Foreskin melanocyte (primary cell): ENCODE measurements at places on chromosomes 2 and 18.

GRCh38 chr2:68716604-68717304, 17.9 kb upstream of the ARHGAP25 start:
- no peak for DNase-seq

DNA sequence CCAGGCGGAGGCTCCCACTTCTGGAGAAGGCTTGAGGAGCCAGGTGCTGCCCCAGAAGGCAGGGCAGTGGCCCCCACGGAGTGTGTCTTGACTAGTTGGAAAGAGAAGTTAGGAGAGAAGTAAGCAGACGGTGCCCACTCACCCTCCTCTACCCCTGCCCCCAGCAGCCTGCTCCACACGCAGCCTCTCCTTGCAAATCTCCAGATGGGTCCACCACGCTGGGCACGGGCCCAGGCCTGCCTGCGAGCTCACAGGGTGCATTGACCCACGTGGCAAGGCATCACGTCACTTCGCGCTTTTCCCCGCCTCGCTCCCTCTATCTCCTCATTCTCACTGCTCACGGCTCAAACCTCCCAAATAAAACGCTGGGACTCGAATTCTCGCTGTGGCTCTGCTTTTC, 71.8 kb upstream of the RAB12 start:
- DNase-seq = no peak

DNA sequence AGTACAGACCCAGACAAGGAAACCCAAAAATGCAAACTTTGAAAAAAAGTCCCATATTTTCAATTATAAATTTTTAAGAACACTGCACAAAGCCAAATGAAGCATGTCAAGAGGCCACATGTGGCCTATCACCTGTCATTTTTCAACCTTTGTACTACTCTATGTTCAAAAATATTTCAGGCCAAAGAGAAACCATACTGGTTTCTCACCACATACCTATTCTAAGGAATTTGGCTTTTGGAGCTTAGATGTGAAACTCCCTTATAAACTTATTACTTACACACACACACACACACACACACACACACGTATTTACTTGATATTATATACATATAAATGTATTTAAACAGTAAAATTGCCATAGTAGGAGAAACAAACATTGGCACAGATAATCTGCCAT, 338.7 kb downstream of the TXNL1 start:
- DNase-seq = no peak

- DNase-seq = no peak
Observed at GRCh38 chr2:11807156-11808015, 61.0 kb downstream of the LPIN1 start.

- no peak for DNase-seq
Observed at GRCh38 chr18:35750929-35751328, 169.4 kb downstream of the GALNT1 start.
